Upper lobe of right lung (tissue), 1 donor: ENCODE measurements at places on chromosomes 2 and 18. TPM values are rescaled to one million over a fixed set of nuclear protein-coding genes. Genes with fewer than 3 reads are reported as not detected.

The PSMA8 gene
- total RNA-seq = not detected

The IER3IP1 gene
- 12.9 TPM for total RNA-seq

The SYT4 gene
- 1.1 TPM for total RNA-seq

The RMDN2 gene
- total RNA-seq = 23.1 TPM

The CAPN14 gene
- total RNA-seq = 0.26 TPM

The CCDC138 gene
- total RNA-seq = 2.9 TPM

The GAD1 gene
- not detected for total RNA-seq

The NDC80 gene
- 0.69 TPM for total RNA-seq

The SLC4A5 gene
- total RNA-seq = 3.2 TPM

The PDE1A gene
- total RNA-seq = 6.3 TPM

GRCh38 chr2:28683100-28683706 lies 68.4 kb upstream of the PPP1CB start:
- H3K27ac ChIP-seq = peak overlapping the region; percentile 21
- peak; percentile 86 for DNase-seq
- H3K4me3 ChIP-seq = no peak overlapping the region
- H3K36me3 ChIP-seq = no peaks in the 10 kb centered on the region

DNA sequence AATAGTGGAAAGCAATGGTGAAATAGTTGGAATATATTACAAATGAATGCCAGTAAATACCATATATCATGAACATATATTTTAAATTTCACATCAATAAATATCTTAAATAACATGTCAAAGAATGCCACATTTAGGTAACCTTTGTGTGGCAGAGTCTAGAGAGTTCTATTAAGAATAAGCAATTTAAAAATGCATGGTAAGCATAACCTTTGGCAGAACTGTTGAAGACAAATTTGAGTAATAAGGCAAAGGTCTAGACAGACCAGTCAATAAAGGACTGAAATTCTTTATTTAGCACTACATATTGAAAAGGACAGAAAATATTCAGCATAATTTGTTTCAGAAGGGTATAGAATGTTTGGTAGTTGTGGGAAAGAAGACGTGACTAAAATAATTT lies 1417.0 kb downstream of the SUCLG1 start:
- H3K4me3 ChIP-seq = no peak overlapping the region
- H3K36me3 ChIP-seq = no peaks in the 10 kb centered on the region
- no peaks in the 10 kb centered on the region for H3K4me1 ChIP-seq
- H3K27me3 ChIP-seq = no peaks in the 10 kb centered on the region
- DNase-seq = no peak

DNA sequence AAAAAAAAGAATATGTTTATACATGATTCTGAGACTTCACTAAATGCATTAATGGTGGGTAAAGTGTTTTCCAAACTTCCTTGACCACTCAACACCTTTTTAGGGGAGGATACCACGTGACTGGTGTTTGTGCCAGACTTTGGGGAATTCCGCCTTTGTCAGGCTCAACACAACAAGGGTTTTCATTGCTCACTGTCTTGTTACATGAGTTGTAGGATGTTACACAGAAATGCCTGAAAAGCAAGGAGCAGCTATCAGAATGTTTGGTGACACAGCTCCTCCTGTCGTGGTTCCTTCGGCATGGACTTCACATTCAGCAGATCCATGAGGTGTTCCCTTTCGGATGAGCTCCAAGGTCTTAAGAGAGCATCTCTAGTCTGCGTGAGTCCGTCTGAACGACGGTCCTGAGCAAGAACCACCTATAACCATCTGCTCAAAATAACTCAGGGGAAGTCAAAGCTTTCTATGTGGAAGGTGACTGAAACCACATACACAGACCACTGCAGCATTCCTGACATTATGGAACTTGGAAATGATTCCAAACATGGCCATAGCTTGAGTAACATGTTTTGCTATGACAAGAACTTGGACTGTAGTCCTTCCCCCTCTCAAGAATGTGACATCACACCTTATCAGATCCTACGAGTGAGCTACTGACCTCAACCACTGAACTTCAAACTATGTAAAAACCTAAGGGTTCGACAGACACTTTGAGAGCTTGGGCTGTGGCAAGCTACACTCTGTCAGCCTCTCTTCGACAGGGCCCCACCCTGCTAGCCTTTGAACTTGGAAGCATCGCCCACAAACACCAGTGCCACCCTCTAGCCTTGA lies 57.5 kb downstream of the MCFD2 start:
- no peak for DNase-seq
- H3K4me3 ChIP-seq = no peak overlapping the region
- no peaks in the 10 kb centered on the region for H3K27me3 ChIP-seq
- H3K4me1 ChIP-seq = peaks cover 21% of the 10 kb centered on the region
- H3K36me3 ChIP-seq = no peaks in the 10 kb centered on the region

DNA sequence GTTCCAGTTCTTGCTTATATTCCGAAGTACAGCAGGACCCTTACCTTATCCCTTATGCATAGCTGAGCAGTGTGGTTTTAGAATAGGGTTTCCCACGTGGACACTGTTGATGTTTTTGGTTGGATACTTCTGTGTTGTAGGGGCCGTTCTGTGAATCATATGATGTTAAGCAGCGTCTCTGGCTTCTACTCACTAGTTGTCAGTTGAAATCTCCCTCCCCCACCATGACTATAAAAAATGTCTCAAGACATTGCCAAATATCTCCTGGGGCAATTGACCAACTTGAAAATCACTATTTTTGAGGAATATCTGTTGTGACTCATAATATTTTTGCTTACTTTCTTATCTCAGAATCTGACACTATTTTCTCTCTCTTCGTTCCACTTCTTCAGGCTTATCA lies 713.7 kb downstream of the TSN start:
- H3K4me1 ChIP-seq = no peaks in the 10 kb centered on the region
- DNase-seq = no peak
- no peaks in the 10 kb centered on the region for H3K27me3 ChIP-seq
- H3K27ac ChIP-seq = no peak overlapping the region

GRCh38 chr2:70934981-70935380 lies 719 bp upstream of the ATP6V1B1 start:
- H3K4me3 ChIP-seq = no peak overlapping the region
- no peaks in the 10 kb centered on the region for H3K36me3 ChIP-seq
- no peak for DNase-seq
- H3K27ac ChIP-seq = no peak overlapping the region
- H3K4me1 ChIP-seq = no peaks in the 10 kb centered on the region

DNA sequence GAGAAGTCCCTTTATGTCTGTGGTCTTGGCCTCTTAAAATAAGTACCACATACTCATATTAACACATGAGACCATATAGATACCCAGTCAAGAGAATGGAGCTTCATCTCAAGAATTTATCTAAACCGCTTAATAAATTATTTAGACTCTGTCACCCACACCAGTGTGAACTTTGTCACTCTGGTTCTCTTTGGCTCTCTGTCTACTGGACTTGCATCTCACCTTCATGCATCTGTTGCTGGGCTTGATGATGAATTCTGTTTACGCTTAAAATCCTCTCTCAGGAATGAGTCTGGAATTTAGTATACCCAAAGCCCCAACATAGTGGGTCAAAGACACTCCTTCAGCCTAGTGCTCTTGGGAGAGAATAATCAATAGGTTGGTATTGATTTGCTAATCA lies 73.9 kb downstream of the SETBP1 start:
- no peaks in the 10 kb centered on the region for H3K4me1 ChIP-seq
- H3K4me3 ChIP-seq = no peak overlapping the region

GRCh38 chr2:127588241-127588640 lies 52.8 kb downstream of the MYO7B start:
- H3K36me3 ChIP-seq = no peaks in the 10 kb centered on the region
- H3K27me3 ChIP-seq = no peaks in the 10 kb centered on the region
- no peak overlapping the region for H3K4me3 ChIP-seq
- no peaks in the 10 kb centered on the region for H3K4me1 ChIP-seq
- DNase-seq = peak; percentile 40
- no peak overlapping the region for H3K27ac ChIP-seq

GRCh38 chr2:179787601-179788000 lies 73.8 kb downstream of the ZNF385B start:
- no peak overlapping the region for H3K27ac ChIP-seq
- H3K36me3 ChIP-seq = no peaks in the 10 kb centered on the region
- no peak for DNase-seq
- H3K27me3 ChIP-seq = no peaks in the 10 kb centered on the region
- H3K4me1 ChIP-seq = no peaks in the 10 kb centered on the region

DNA sequence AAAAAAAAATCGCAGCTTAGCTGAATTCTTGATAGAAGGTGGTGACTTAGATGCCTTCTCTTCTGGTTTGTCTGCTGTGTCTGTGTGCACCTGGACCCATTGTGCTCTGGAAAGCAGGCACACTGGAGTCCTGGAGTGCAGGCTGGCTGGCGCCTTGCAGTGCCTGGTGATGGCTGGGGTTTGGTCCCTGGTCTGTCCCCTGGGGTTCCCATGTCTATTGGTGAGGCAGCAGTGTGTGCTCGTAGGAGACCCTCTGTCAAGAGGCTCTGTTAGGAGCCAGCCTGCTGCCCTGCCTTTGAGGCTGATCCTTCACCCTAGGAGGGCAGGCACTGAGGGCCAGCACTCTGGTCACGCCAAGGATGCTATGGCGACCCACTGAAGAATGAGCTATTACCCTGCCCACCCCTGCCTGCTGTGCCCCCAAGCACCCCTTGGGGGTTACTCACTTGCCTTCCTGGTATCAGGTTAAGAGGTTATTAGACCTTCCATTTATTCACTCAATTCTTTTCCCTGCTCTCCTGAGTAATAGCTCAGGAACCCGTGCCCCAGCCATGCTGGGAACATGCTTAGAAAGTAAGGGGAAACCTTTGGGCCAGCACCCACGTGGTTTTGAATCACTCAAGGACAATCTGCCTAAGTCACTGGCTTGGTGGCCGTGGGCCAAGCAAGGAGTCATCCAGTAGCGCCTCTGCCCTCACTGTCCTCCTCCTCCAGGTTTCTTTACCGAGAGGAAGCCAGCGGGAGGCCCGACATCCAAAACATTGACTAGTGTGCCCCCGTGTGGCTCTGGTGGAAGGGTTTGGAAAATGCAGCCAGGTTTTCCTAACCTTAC lies 284.5 kb downstream of the PRKCE start:
- H3K27me3 ChIP-seq = no peaks in the 10 kb centered on the region
- H3K36me3 ChIP-seq = no peaks in the 10 kb centered on the region
- H3K4me3 ChIP-seq = no peak overlapping the region
- no peak overlapping the region for H3K27ac ChIP-seq
- peaks cover 30% of the 10 kb centered on the region for H3K4me1 ChIP-seq
- DNase-seq = peak; percentile 93

DNA sequence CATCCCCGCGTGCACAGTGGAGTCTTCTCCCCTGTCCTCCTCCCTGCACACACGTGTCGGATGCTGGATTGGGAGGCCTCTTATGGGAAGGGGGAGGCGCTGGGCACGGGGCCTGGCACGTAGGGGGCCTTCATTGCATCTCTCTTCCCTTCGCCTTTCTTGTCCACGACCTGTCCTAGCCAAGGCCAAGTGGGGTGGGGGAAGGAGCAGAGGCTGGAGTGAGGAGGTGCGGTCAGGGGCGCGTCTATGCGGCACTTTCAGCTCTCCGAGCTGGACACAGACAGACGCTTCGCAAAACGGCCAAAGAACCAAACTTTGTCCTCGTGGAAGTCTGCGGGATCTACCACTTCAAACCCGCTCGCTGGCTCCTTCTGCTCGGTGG lies 13.4 kb downstream of the ALPG start:
- peaks cover 75% of the 10 kb centered on the region for H3K27me3 ChIP-seq
- H3K4me1 ChIP-seq = no peaks in the 10 kb centered on the region
- H3K36me3 ChIP-seq = no peaks in the 10 kb centered on the region
- H3K27ac ChIP-seq = no peak overlapping the region

- H3K27ac ChIP-seq = no peak overlapping the region
- H3K36me3 ChIP-seq = no peaks in the 10 kb centered on the region
- H3K4me1 ChIP-seq = no peaks in the 10 kb centered on the region
- no peak overlapping the region for H3K4me3 ChIP-seq
- no peak for DNase-seq
Observed at GRCh38 chr2:223591596-223591995, 10.6 kb downstream of the SCG2 start.

- H3K4me3 ChIP-seq = no peak overlapping the region
- H3K27ac ChIP-seq = no peak overlapping the region
- H3K4me1 ChIP-seq = no peaks in the 10 kb centered on the region
- peak; percentile 29 for DNase-seq
Observed at GRCh38 chr18:48634491-48634890, 95.7 kb downstream of the CTIF start.

DNA sequence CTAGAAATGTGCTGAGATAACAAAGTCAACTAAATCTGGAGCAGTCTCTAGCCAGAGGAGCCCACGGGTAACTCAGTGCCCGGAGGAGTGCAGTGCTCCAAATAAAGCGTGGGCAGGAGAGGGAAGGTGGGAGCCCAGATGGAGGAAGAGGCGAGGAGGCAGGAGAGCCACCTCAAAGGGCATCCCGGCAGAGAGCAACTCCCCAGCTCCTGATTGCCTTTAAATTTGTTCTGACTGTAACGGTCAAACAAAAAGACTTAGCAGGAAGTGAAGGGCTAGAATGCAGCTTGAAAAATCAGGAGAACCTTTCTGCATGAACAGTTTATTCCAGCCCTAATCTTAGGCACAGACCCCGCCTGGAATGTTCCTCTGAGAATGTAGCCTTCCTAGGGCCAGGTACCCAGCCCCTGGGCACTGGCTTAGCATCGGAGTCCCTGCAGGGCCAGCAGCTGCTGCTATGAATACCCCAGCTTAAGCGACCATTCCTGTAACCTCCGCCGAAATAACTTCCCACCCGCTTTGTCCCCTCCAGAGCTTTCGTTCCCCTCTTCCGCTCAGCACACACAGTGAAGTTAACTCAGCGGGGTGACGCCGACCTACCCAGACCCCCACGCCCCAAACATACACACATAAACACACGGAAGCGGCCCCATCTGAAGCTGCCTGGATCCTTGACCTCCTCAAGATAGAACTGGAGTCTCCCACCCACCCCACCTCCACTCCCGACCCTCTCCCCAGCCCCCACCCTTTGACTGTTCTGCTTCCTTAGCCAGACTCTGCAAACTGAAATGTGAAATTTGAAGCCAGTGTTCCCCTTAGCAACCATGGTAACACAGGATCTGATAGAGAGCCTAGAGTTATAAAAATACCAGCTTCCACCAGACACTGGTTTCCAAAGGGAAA lies 123.2 kb downstream of the SMAD7 start:
- peak; percentile 50 for DNase-seq
- peak overlapping the region; percentile 37 for H3K27ac ChIP-seq
- no peaks in the 10 kb centered on the region for H3K27me3 ChIP-seq
- H3K4me1 ChIP-seq = peaks cover 20% of the 10 kb centered on the region
- H3K4me3 ChIP-seq = no peak overlapping the region

DNA sequence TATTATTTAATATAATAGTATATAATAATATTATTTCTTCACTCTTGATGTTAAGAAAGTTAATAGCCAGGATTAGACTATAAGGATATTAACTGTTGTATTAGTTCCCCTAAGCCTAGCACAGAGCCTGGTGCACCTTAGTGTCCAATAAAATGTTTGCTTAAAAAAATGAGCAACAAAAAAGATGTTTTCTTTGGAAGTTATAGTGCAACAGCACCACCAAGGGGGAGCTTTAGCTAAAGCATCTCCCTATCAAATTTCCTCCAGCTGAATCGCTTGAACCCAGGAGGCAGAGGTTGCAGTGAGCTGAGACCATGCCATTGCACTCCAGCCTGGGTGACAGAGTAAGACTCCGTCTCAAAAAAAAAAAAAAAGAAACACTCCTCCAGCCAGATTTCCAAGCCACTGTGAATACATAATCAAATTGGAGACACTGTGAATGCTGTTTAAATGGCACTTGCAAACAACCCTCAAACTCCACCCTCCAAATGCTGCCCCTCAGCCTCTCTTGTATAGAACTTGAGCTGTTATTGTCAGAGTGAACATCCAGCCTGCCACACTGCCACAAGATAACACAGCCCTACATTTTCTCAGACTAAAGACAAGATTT lies 221.9 kb downstream of the DYM start:
- H3K27me3 ChIP-seq = no peaks in the 10 kb centered on the region
- no peaks in the 10 kb centered on the region for H3K36me3 ChIP-seq
- no peak overlapping the region for H3K27ac ChIP-seq
- H3K4me3 ChIP-seq = no peak overlapping the region
- H3K4me1 ChIP-seq = no peaks in the 10 kb centered on the region
- DNase-seq = no peak
